ENCODE measurements at places on chromosomes 13 and 19. TPM values are rescaled to one million over a fixed set of nuclear protein-coding genes. Genes with fewer than 3 reads are reported as not detected.
A peak's percentile ranks its signal among the peaks of the same experiment; 100 is the strongest.

Gene PSG7
- polyA plus RNA-seq: not detected

Gene HOOK2
- 39.8 TPM for polyA plus RNA-seq

Gene CACNA1A
- polyA plus RNA-seq: 0.57 TPM

DNA sequence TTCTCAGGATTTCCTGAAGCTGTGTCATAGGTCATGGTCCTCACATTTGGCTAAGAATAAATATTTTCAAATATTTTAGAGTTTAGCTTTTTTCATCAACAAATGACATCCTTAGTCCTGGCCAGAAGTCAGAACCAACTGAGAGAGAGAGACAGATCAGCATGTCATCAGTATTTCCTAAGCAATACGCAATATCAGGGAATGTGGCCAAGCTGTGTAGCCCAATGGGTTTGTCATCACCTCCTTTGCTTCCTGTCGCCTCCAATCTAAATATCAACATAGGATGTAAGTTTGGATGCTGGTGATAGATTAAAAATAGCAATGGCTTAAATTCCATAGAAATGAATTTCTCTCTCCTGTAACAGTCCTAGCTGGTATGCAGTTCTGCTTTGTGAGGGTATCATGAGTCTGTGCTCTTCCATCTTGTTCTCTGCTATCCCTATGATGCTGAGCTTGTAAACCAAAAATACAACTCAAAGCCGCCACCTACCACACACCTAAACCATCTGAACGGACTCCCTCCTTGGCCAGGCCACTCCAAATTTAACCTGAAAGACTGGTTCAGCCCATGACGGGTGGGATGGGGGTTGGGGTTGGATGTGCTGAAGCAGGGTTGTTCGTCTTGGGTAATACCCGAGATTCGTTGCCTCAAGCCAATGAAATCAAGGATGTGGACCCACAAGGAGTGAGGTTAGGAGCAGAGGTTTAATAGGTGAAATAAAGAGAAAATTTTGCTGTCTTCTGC lies 10.0 kb upstream of the IGSF23 start:
- H3K27ac ChIP-seq: peak overlapping the region; percentile 71
- no peaks in the 10 kb centered on the region for H3K27me3 ChIP-seq
- peak; percentile 81 for DNase-seq
- H3K4me3 ChIP-seq: no peak overlapping the region
- peaks cover 12% of the 10 kb centered on the region for H3K4me1 ChIP-seq
- H3K36me3 ChIP-seq: no peaks in the 10 kb centered on the region

Gene ZNF93
- polyA plus RNA-seq: 2.9 TPM

Gene RFX1
- polyA plus RNA-seq: 5.7 TPM

Gene NCCRP1
- polyA plus RNA-seq: 0.05 TPM

Gene N4BP2L1
- 21.6 TPM for polyA plus RNA-seq

DNA sequence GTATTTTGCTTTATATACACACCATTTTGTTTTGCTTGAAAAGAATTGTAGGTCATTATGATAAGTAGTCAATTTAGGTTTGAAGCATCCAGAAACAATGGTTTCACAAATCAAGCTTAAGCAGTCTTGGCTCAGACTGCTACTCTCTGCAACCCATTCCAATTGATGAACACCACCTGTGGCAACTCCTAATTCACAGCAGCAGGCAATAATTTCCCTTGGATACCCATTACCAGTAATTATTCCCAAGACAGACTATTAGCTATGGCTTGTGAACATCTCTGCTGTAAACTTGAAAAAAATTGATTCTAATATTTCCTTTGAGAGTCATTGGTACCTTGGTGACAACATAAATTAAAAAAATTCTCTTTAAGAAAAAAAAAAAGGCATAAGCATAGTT lies 299.3 kb upstream of the SLITRK6 start:
- H3K4me3 ChIP-seq: no peak overlapping the region
- no peaks in the 10 kb centered on the region for H3K27me3 ChIP-seq
- no peak overlapping the region for H3K27ac ChIP-seq
- H3K36me3 ChIP-seq: no peaks in the 10 kb centered on the region
- DNase-seq: no peak
- no peaks in the 10 kb centered on the region for H3K4me1 ChIP-seq

DNA sequence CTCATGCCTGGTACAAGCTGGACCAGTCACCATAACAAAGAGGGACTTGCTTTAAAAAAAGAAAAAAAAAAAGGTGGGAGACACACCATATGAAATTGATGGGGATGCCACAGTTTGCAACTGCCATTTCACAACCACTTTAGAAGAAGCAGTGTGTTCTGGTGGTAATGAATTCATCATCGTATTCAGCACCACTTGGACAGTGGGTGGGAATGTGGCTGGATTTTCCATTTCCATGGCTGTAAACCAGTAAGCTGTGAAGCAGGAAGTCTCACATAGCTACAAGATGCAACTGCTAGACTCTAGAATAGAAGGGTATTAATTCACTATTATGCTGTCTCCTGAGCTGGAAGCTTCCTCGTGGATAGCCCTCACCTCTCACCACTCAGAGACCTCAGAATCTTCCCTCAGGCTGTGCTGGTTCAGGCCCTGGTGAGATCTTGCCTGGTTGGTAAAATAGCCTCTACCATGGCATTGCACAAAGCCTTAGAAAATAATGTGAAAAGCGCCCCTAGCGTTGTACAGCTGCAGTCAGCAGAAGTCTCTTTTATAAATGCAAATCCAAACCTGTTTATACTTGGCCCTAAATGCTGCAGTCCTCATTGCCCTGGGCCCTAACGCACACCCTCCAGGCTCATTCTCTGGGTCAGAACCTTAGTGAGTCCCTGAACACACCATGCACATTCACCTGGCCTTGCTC lies 150.7 kb downstream of the KCTD15 start:
- no peak for DNase-seq
- no peak overlapping the region for H3K27ac ChIP-seq

- no peaks in the 10 kb centered on the region for H3K27me3 ChIP-seq
- no peaks in the 10 kb centered on the region for H3K36me3 ChIP-seq
- no peaks in the 10 kb centered on the region for H3K4me1 ChIP-seq
- no peak overlapping the region for H3K27ac ChIP-seq
These were observed 21.6 kb downstream of the SGCG start for GRCh38 chr13:23202383-23202782.

DNA sequence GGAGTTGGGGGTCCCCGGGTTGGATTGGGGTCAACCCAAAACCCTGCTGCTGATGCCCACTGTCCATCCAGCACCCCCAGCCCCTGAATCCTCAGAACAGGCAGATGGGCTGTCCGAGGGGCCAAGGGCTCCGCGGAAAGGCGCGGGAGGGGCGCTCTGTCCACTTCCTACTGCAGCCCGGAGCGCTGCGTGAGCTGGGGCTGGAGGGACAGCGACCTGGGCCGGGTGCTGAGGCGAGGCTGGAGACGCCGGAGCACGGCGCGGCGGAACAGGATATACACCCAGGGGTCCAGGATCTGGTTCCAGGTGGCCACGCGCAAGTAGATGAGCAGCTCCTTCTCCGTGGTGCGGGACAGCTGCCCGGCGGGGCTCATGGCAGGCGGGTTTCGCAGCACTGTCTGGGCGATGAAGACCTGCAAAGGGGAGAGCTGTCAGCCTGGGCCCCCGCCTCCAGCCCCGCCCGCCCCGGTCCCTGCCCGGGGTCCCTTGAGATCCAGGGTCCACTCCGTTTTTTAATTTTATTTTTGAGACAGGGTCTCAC lies 10.3 kb downstream of the GIPC3 start:
- H3K27ac ChIP-seq: no peak overlapping the region
- peaks cover 5% of the 10 kb centered on the region for H3K27me3 ChIP-seq
- no peak overlapping the region for H3K4me3 ChIP-seq

DNA sequence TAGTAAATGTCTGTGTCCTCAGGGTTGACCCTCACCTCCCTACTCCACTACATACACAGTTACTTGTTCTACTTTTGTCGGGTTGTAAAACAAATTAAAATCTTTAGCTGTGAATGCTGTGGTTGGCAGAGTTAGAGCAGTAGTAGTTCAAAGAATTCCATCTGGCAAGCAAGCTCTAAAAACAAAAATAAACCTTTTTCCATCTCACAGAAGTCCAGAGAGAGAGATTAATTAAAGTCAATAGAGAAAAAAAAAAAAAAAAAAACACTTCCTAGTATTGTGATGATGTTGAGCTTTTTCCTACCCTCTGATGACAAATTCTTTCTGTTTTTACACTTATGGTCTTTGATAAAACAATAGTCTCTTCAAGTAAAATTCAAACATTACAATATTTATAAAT lies 338.4 kb downstream of the PCDH17 start:
- H3K4me1 ChIP-seq: no peaks in the 10 kb centered on the region
- no peak for DNase-seq

Gene PABPC3
- 0.02 TPM for polyA plus RNA-seq

DNA sequence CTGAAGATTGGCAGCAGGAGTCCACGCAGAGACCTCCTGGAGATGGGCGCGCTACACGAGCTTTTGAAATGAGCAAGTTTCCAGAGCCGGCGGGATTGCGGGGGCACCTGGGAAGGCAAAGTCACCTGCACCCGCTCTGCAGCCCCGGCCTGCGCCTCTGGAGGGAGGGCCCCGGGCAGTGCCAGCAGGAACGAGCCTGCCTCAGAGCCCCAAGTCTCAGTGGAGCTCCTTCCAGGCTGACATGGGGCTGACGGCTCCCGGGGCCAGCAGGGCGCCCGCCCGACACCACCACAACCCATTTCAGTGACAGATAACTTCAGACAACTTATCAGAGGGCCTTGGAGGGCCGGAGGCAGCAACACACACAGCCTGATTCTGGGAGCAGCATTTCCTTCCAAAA lies 45.0 kb downstream of the RASA3 start:
- H3K4me3 ChIP-seq: no peak overlapping the region
- no peak for DNase-seq
- H3K27me3 ChIP-seq: no peaks in the 10 kb centered on the region
- H3K27ac ChIP-seq: no peak overlapping the region
- no peaks in the 10 kb centered on the region for H3K36me3 ChIP-seq
- H3K4me1 ChIP-seq: no peaks in the 10 kb centered on the region

GRCh38 chr19:3813473-3814392 lies 27.6 kb upstream of the MATK start:
- H3K36me3 ChIP-seq: no peaks in the 10 kb centered on the region
- no peaks in the 10 kb centered on the region for H3K4me1 ChIP-seq
- DNase-seq: no peak
- H3K27ac ChIP-seq: no peak overlapping the region
